Stimulated activated CD4-positive, alpha-beta T cell treated with anti-CD3 and anti-CD28 coated beads, TNF-alpha, amount 100 ng/mL, for 1 hour (primary cell): ENCODE measurements at places on chromosomes 1 and 21.

DNA sequence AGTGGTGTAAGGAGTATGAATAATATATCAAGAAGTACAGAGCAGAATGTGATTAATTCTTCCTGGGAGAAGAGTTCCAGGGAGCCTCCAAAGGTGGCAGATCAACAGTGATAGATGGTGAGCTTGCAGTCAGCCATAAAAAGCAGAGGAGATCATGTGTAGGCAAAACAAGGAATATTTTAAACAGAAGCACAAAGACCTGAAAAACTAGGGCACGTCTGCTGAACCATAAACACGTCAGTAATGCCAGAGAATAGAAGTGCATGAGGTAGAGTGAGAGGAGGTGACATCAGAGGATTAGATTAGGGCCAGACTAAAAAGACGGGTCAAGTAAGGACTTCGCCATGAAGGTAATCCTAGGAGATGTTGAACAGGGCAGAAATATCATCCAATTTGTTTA lies 151.8 kb downstream of the EIF4G3 start:
- DNase-seq = no peak

- no peak for DNase-seq
Measured at GRCh38 chr1:219352961-219353651, 179.4 kb downstream of the LYPLAL1 start.

DNA sequence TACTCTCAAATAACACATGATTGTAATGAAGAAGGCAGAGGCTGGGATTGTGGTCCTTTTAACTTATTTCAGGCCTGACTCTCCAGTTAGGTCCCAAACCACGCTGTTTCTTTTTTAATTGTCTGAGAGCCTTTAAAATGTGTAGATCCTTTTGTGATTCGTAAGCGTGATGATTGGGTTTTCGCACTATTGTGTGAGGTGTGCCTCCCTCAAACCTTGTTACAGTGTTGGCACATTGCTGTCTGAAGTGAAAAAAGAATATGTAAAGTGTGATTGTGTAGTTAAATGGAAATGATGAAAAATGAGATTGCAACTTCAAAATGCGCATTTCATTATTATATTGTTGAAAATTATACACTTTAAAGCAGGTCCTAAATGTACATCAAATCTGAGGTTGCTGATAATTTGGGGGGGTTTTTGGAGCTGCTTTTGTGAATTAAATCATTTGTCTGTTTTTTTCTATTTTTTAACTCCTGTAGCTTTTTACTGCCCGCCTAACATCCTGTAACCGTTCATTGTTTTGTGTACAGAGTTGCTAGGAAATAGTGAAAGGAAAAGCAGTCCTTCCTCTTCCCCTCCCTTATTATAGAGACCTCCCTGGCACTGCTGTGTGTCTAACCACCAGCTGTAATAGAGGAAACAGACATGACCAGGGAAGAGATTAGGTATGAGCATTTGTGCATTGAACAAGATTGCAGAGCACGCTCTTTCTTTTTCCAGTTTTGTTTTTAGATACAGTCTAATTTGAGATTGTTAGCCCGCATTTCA lies 43.3 kb downstream of the IARS2 start:
- DNase-seq = no peak

GRCh38 chr1:182672487-182672836 lies 11.9 kb downstream of the RGS8 start:
- DNase-seq = no peak

DNA sequence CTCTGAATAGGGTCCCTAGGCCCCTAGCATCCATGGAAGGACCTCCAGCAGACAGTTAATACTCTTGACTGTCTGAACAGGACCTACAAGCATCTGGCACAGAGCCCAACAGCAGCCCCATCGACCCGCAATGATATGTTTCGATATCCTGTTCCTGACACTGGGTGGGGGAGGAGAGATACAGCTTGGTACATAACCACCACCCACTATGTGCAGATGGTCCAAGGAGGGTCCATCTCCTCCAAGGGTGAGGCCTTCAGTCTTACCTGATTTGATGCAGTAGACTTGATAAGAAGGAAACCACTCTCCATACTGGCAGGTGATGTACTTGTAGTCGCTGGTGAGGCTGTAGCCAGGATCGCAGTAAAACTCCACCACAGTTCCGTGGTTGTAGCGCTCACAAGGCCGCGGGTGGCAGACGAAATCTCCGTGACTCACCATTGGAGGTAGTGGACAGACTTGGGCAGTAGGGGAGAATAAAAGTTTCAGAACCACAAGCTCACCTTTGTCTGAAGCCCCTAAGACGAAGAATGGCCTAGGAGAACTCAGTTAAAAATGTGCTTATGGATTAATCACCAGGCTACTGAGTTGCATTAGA lies 86.0 kb upstream of the TLR5 start:
- DNase-seq = no peak

DNA sequence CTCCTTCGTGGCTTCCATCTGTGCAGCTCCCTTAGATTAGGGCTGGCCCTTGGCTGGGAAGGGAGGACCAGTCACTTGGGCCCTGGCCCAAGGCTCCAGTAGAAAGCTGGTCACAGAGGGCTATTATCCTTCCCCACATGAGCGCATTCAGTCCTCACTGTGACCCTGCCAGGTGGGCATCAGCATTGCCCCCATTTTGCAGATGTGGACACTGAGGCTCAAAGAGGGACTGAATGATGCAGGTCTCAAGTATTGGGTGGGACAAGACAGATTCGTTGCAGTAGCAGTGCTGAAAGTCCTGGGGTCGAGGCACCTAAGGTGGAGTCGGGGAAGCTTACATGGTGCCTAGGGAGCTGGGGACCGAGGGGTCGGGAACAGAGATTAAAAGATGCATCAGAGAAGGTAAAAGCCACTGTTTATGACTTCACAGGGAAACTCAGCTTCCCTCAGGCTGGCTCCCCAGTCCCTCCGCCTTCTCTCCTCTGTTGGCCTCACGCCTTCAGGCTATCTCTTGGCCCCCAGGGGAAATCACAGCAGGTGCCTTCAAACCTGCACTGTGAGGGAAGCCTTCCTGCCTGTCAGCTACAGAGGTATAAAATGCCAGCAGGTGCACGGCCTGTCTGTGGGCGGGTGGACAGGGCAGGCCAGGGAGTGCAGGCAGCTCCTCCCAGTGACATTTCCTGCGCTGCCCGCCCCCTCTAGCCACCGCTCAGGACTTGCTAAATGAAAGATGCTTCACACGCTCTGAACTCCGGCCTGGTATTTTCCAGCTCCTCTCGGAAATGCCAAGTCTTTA lies 178.4 kb downstream of the GRIK3 start:
- no peak for DNase-seq

- DNase-seq = no peak
Measured at GRCh38 chr21:34148826-34149558, 75.6 kb downstream of the MRPS6 start.
